Progenitor cell of endocrine pancreas (in vitro differentiated cells): ENCODE measurements at places on chromosomes 2 and 18.
A peak's percentile ranks its signal among the peaks of the same experiment; 100 is the strongest.

DNA sequence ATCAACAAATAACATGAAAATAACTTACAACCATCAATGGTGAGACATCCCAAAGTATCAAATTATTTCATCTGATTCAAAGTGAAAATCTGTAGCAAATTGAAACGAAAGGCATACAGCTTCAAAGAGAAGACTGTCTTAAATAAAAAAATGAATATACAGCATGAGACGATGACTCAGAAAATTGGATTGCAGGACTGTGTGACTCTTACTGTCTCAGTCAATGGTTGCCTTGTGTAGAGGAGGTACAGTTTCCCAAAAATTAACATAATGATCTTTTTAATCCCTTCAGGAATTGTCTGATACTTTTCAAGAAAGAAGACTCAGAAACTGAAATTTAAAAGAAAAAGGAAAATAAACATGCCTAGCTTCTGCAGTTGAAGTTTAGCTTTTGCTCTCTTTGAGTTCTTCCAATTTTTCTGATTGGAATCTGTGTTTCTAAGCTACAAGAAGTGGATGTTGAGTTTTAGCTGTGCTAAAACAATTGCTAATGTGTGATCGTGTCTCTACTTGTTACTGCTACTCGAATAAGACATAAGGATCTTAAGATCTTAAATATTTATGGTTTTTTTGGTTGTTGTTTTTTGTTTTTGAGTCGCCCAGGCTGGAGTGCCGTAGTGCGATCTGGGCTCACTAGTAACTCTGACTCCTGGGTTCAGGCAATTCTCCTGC is 41.1 kb upstream of the EPB41L3 start:
- no peak overlapping the region for H3K4me3 ChIP-seq
- H3K27me3 ChIP-seq = no peaks in the 10 kb centered on the region
- H3K27ac ChIP-seq = no peak overlapping the region
- DNase-seq = no peak
- H3K36me3 ChIP-seq = no peaks in the 10 kb centered on the region

DNA sequence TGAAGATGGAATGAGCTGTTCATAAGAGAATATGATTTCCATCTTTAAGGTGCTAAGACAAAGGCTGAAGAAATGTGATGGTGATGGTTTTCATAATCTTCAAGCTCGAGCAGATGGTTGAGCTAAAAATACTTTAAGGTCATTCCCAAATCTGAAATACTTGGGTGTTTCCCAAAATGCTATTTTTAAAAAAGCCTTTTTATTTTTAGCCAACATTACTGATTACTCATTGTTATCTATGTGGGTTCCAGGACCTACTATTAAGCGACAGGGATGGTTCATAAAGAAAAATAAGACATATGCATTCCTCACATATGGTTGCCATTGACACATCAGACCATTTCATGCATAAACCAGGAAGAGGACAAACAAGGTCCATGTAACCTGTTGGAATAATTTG is 298.5 kb downstream of the PLCL1 start:
- peaks cover 32% of the 10 kb centered on the region for H3K36me3 ChIP-seq
- H3K27me3 ChIP-seq = no peaks in the 10 kb centered on the region
- no peak overlapping the region for H3K27ac ChIP-seq
- DNase-seq = no peak
- peaks cover 15% of the 10 kb centered on the region for H3K4me1 ChIP-seq

- no peak for DNase-seq
- no peak overlapping the region for H3K27ac ChIP-seq
- H3K36me3 ChIP-seq = no peaks in the 10 kb centered on the region
- no peak overlapping the region for H3K4me3 ChIP-seq
- H3K27me3 ChIP-seq = no peaks in the 10 kb centered on the region
- H3K4me1 ChIP-seq = no peaks in the 10 kb centered on the region
These were observed 200.6 kb downstream of the RND3 start for GRCh38 chr2:150286730-150287362.

DNA sequence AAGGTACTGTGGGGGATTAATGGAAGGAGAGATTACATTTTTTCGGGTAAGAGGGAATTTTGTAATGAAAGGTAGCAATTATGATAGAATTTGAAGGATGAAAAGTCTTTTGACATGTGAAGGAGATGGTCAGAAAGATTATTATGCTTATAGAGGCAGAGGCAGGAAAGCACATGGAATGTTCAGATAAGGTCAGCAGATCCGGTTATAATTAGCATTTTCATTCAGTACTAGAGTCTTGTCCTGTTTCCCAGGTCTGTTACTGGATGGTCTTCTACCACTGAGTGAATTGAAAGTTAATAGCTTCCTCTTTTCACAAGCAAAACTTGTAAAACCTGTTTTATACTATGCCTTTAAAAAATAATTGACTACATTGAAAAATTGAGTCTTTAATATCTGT is 116.9 kb downstream of the PHLPP1 start:
- no peak overlapping the region for H3K4me3 ChIP-seq
- no peaks in the 10 kb centered on the region for H3K27me3 ChIP-seq
- H3K4me1 ChIP-seq = peaks cover 14% of the 10 kb centered on the region
- DNase-seq = no peak
- no peak overlapping the region for H3K27ac ChIP-seq

DNA sequence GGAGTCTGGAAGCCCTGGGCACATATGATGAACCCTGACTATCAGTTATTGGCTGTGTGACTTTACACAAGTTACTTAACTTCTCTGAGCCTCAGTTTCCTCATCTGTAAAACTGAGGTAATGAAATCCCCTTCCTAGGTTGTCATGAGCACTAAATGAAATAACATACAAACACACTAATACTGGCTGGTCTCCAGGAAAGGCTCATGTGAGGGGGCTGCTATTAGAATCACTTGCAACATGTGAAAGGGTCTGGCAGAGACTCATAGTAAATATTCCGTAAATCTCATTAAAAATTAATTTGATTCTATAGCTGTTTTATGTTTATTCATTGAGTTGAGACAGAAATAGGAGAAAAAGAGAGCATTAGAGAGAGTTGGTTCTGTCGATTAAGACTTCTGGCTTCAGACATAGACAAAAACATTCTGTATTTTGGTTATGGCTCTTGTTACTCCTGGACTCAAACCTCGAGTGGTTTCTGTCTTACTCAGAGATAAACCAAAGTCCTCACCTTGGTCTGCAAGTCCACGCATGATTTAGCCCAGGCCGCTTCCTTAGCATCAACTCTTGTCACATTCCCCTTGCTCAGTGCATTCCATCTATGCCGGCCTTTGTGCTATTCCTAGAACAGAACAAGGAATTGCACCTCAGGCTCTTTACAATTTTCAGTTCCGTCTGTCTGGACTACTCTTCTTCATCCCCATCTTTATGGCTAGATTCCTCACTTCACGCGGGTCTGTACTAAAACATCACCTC is 139.1 kb downstream of the NXPH2 start:
- no peak overlapping the region for H3K27ac ChIP-seq
- no peak for DNase-seq
- peaks cover 8% of the 10 kb centered on the region for H3K4me1 ChIP-seq
- no peaks in the 10 kb centered on the region for H3K27me3 ChIP-seq

- H3K27ac ChIP-seq = no peak overlapping the region
- no peak for DNase-seq
- H3K36me3 ChIP-seq = peaks cover 4% of the 10 kb centered on the region
These were observed 55.7 kb downstream of the ZC3H8 start for GRCh38 chr2:112199188-112199587.

- H3K27ac ChIP-seq = no peak overlapping the region
- peaks cover 11% of the 10 kb centered on the region for H3K4me1 ChIP-seq
- no peak for DNase-seq
- H3K36me3 ChIP-seq = no peaks in the 10 kb centered on the region
- no peak overlapping the region for H3K4me3 ChIP-seq
These were observed 4.4 kb upstream of the NEU4 start for GRCh38 chr2:241804326-241805229.

DNA sequence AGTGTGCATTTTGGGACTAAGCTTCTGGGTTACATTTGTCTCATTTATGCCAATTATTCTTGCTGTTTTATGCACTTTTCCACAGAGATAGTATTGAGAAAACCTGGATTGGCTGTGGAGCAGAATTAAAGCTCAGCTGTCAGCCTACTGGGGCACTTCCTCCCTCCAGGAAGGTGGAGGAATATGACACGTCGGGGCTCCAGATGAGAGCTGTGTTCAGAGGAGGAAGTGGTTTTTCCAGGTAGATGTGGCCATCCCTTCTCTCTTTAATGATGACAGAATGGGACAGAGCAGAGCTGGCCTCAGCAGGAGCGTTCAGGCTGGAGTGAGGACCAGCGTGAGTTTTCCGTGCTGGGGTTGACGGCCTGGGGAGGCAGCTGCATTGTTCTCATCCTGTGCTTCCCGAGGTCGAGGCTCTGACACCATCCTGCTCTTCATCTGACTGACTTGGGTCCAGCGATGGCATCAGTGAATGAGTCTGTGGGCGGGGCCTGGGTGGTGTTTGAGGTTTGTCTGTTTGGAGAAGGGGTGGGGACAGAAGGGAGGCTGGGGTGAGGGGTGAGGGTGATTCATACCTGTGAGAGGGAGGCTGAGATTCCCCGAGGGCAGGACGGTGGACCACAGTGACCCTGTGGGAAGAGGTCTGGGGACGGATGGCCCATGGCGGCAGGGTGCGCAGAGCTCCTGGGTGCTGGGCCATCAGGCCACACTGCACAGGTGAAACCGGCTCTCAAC is 207.0 kb downstream of the LDLRAD4 start:
- no peaks in the 10 kb centered on the region for H3K4me1 ChIP-seq
- no peak for DNase-seq
- no peaks in the 10 kb centered on the region for H3K36me3 ChIP-seq

GRCh38 chr2:71950256-71951082 is 197.2 kb downstream of the CYP26B1 start:
- H3K27me3 ChIP-seq = peaks cover under 1% of the 10 kb centered on the region
- no peak for DNase-seq
- H3K36me3 ChIP-seq = no peaks in the 10 kb centered on the region
- H3K4me3 ChIP-seq = no peak overlapping the region
- no peak overlapping the region for H3K27ac ChIP-seq

- H3K27me3 ChIP-seq = peaks cover 10% of the 10 kb centered on the region
- H3K27ac ChIP-seq = no peak overlapping the region
- no peaks in the 10 kb centered on the region for H3K36me3 ChIP-seq
- H3K4me3 ChIP-seq = no peak overlapping the region
- no peak for DNase-seq
These were observed 213.8 kb downstream of the HRH4 start for GRCh38 chr18:24674200-24674599.

DNA sequence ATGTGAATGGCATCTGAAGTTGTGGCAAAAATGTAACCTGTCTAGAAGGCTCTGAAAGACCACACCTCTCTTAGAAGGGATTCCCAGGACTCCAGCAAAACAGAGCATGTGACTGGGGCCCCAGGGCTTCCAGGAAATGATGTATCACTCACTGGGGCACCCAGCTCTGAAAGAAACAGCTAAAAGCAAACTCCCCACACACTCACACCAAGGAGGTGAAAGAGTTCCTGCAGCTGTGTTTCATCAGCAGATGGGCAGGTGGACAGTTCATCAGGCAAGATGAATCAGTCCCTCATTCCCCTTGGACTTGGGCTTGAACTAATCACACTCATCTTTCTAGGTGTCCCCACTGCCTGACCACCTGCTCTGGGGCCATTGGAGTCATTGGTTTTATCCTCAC is 76.2 kb downstream of the CCBE1 start:
- no peak overlapping the region for H3K27ac ChIP-seq
- no peak overlapping the region for H3K4me3 ChIP-seq
- peaks cover 5% of the 10 kb centered on the region for H3K4me1 ChIP-seq
- no peak for DNase-seq
- peaks cover 20% of the 10 kb centered on the region for H3K27me3 ChIP-seq

- no peaks in the 10 kb centered on the region for H3K36me3 ChIP-seq
- H3K4me1 ChIP-seq = peaks cover 16% of the 10 kb centered on the region
- H3K27me3 ChIP-seq = no peaks in the 10 kb centered on the region
- no peak overlapping the region for H3K27ac ChIP-seq
These were observed 394.1 kb downstream of the TRIB2 start for GRCh38 chr2:13110825-13111224.

GRCh38 chr2:80490964-80491363 is 186.4 kb upstream of the LRRTM1 start:
- H3K4me1 ChIP-seq = peaks cover 13% of the 10 kb centered on the region
- no peak for DNase-seq
- H3K27ac ChIP-seq = no peak overlapping the region
- no peak overlapping the region for H3K4me3 ChIP-seq
- no peaks in the 10 kb centered on the region for H3K27me3 ChIP-seq

DNA sequence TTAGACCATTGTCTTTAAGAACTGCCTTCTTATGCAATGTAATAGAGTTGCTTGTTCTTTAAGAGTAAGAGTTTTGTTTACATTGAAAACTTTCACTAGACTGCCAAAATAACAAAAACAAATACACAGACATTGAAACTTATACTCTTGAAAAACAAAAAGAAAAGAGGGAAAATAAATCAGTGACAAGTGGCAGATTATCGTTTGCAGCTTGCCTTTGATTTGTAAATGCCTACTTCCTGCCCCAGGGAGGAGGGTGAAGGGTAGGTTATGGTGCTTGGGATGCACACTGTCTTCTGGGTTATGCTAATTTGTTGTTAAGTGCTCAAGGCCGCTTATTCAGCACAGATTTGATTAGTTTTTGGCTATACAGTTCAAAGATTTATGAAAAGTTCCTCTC is 198.7 kb downstream of the TGIF1 start:
- peaks cover 28% of the 10 kb centered on the region for H3K4me1 ChIP-seq
- no peaks in the 10 kb centered on the region for H3K27me3 ChIP-seq
- H3K27ac ChIP-seq = peak overlapping the region; percentile 52
- H3K36me3 ChIP-seq = no peaks in the 10 kb centered on the region
- H3K4me3 ChIP-seq = no peak overlapping the region

DNA sequence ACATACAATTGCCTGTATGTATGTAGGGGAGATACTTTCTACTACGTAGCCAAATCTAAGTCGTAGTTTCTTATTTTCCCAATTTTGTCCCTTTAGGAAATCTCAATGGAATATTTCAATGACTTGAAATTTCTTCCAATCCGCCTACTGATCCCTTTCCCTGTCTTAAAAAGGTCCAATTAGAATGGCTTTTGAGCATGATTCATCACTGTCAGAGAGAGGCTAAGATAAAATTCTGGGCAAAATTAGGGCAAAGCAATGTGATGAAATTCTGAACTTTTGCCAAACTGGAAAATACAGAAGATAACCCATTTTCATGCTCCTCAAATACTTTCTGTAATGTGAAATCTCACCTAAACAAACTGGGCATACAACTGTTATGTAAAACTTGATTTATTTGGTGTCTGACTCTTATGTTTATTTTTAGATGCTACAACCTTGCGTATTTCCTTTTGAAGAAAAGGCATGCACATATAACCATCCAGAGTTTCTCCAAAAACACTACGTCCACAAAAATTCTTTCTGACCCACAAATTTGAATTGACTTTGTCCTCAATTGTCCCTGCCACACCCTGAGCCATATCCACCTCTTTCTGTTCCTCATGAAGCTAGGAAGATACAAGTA is 147.1 kb downstream of the IKZF2 start:
- H3K4me3 ChIP-seq = no peak overlapping the region
- no peak for DNase-seq
- no peaks in the 10 kb centered on the region for H3K27me3 ChIP-seq
- H3K36me3 ChIP-seq = peaks cover 4% of the 10 kb centered on the region
- H3K27ac ChIP-seq = no peak overlapping the region
